ENCODE measurements at places on chromosomes 16 and 17.

GRCh38 chr17:27608328-27609230 lies 22.4 kb upstream of the LGALS9 start:
- DNase-seq = no peak

DNA sequence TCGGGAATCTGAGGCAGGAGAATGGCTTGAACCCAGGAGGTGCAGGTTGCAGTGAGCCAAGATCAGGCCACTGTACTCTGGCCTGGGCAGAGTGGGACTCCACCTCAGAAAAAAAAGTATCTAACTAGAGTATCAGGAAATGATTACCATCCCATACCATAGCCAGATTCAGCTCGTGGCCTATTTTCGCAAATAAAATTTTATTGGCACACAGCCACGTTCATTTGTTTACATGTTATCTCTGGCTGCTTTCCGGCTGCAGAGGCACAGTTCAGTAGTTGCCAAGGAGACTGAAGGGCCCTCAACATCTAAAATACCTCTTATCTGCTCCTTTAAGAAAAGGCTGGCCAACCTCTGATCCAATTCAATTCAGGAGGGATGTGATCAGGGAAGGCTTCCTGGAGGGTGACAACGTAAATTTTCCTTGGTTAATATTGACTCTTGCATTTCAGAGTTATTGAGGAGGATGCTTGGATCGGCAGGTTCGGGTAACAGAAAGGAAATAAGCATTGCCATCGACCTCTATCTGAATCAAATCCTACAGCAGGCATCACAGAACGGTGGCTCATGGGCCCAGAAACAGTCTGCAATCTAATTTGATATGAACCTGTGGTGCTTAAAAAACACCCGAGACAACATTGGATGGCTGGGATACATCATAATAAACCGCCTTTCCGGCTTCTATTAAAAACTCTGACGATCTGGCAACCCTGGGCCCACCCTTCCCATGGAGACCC lies 73.8 kb downstream of the XYLT1 start:
- DNase-seq = no peak

GRCh38 chr17:74214484-74215341 lies 1.3 kb downstream of the TTYH2 start:
- DNase-seq = no peak

- DNase-seq = no peak
Observed at GRCh38 chr16:87248714-87249113, 68.5 kb downstream of the C16orf95 start.

GRCh38 chr17:2835780-2836179 lies 39.5 kb downstream of the RAP1GAP2 start:
- DNase-seq = no peak

GRCh38 chr16:85878875-85879274 lies 20.1 kb upstream of the IRF8 start:
- no peak for DNase-seq

DNA sequence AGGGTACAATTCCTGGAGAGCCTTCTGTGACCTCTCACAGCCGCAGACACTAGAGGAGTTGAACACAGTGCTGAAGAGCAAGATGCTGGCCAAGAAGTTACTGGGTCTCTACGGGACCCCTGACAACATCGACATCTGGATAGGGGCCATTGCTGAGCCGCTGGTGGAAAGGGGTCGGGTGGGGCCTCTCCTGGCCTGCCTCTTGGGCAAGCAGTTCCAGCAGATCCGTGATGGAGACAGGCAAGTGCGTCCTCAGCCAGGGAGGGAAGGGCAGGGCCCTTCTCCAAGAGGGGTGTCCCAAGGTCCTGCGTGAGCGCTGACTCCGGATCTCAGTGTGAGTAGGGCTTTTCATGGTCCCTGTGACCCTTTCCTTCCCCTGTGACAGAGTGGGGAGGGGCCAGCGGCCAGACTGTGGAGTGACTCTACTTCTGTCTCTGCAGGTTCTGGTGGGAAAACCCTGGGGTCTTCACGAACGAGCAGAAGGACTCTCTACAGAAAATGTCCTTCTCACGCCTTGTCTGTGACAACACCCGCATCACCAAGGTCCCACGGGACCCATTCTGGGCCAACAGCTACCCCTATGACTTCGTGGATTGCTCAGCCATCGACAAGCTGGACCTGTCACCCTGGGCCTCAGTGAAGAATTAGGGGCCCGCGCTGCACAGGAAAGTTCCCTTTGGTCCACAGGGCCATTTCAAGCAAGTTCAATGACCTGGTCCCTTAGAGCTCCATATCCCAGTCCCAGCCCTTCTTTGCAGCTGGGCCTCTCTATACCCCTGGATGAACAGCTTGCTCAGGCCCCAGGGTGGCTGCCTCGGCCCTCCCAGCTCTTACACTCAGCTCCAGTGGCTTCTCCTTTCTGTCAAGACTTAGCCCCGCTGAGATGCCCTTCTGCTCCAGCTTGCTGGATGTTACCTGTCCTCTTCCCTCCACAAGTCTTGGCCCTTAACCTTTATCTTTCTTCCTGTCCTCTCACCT lies 13.1 kb downstream of the MPO start:
- no peak for DNase-seq

DNA sequence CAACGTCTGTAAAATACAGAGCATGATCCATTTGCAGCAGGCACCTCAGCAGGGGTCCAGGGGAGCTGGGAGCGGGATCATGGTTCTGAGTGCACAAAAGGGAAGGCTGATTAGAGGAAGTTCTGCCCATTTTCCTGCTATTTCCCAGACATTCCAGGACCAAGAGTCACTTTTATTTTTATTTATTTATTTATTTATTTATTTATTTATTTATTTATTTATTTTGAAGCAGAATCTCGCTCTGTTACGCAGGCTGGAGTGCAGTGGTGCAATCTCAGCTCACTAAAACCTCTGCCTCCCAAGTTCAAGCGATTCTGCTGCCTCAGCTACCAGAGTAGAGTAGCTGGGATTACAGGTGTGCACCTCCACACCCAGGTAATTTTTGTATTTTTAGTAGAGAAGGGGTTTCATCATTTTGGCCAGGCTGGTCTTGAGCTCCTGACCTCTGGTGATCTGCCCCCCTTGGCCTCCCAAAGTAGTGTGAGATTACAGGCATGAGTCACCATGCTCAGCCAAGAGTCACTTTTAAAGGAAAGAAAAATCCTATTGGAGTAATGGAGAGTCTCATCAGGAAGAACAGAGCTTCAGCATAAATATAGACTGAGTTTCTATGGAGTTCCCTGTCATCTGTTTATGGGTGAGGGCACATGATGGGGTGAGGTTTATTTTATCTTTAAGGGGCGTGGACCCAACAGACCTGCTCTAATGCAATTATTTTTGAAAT lies 355.2 kb downstream of the HAPSTR1 start:
- no peak for DNase-seq

DNA sequence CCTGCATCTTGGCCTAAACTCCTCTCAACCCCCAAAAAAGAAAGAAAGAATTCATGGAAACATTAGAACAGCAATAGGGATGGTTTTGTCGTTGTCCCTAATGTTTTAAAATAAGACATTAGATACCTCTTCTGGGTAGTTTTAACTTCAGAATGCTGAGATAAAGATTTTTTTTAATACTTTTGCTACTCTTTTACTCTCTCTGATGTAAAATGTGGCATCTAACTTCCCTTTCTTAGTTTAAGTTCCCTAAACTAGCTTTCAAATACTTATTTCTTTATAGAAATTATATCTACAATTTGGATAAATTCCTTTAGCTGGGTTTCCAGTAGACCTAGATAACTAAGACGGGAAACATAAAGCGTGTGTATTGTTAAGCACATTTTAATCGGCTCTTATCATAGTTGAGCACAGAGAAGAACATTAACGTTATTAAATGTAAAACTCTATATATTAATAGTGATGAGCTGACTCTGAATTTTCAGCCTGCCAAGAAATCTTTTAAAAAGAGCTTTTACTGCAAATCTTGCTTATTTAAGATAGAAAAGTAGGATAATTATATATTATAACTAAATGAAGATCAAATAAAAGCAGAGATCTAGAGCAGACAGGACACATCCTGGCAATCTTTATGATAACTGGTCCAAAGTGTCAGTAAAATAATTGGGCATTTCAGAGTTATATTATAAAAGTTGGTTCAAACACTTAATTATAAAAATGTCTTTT lies 183.2 kb downstream of the CYB561 start:
- DNase-seq = no peak

DNA sequence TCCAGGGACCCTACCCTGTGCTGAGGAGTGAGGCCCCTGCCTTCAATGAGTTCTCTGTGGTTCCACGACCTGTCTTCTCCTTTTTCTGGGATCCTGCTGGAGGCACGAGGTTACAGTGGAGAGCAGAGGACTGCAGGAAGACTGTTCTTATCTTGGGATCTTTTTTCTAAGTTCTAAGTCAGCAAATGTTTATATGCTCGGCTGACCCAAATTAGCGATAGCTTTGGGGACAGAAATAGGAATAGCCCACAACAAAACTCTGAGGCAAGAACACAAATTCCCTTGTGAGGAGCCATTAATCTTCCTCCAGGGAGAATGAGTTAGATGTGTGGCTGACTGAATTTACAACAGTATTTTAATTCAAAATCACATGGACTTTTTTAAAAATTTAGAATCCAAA lies 46.7 kb downstream of the MYOCD start:
- no peak for DNase-seq

DNA sequence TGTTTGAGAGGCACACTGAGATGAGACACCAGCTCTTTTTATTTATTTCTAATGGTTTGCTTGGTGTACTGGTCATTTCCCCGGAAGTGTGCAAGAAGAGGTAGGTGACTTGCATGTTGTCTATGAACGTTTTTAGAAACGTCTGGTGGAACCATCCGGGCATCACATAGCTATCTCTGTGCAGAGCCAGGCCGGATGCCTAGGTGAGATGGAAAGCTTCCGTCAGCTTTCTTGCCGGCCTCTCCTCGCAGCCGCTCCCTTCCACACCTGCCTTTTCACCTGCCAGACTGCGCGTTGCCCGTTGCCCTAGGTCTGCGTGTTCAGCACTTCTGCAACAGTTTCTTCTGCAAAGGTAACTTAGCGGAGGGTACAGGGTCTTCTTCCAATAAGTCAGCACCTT lies 416.0 kb downstream of the WWOX start:
- no peak for DNase-seq

- no peak for DNase-seq
Observed at GRCh38 chr17:10025976-10026901, 121.2 kb upstream of the RCVRN start.

DNA sequence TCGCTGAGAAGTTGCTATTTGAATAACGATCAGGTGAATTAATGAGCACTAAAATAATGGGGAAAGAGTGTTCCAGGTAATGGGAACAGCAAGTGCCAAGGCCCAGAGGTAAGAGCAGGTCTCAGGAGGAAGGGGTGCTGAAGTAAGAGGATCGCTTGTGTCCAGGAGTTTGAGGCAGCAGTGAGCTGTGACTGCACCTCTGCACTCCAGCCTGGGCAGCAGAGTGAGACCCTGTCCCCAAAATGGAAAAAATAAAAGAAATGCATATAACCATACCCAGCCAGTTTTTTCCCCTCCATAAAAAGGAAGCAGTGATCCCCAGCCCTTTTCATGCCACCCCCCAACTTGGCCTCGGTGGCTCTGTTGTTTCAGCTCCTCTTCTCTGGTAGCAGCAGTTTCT lies 16.8 kb upstream of the HAS3 start:
- no peak for DNase-seq

DNA sequence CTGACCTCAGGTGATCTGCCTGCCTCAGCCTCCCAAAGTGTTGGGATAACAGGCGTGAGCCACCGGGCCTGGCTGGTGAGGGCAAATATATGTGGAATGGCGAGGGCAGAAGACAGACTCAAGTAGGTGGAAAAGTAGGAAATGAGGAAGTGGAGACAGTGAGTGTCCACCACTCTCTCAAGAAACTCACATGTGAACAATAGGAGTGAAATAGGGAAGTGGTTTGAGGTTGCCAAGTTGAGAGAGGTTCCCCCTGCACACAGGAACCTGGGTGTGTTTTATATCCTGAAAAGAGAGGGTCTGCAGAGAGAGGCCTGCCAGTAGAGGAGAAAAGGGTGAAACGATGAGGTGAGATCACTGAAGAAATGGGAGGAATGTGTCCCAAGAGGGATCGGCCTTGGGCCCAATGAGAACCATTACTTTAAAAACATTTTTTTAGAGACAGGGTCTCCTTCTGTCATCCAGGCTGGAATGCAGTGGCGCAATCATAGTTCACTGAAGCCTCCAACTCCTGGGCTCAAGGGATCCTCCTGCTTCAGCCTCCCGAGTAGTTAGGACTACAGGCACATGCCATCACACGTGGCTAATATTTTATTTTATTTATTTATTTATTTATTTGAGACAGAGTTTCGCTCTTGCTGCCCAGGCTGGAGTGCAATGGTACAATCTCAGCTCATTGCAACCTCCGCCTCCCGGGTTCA lies 17.1 kb upstream of the CORO1A start:
- no peak for DNase-seq

GRCh38 chr17:8073627-8074484 lies 13.7 kb downstream of the ALOX12B start:
- no peak for DNase-seq

All from cortex of kidney (tissue), 1 donor.